Skin of body (tissue), 3 donors: ENCODE measurements at places on chromosomes 6 and 20.

- DNase-seq, result no peak
Measured at GRCh38 chr6:149472241-149472640, 12.6 kb downstream of the ZC3H12D start.

- peak; percentile 19 for DNase-seq
Measured at GRCh38 chr6:154638369-154638768, 94.8 kb upstream of the SCAF8 start.

DNA sequence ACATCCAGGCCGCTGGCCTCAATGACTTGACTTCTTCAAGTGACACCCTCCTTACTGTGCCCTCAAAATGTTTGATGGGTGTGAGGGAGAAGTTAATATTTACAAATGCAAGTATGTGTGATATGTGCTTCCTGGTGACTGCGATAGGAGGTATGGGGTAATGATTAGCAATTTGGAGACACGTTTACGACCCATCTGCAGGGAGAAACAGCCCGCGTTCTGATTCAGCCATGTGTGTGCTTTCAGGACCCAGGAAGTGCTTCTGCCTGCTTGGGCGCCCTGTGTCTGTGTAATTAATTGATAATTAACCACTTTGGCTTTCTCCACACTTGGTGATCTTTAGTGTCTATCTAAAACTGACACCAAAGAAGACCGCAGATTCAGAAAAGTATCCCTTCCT is 25.0 kb downstream of the SIRPA start:
- no peak for DNase-seq

DNA sequence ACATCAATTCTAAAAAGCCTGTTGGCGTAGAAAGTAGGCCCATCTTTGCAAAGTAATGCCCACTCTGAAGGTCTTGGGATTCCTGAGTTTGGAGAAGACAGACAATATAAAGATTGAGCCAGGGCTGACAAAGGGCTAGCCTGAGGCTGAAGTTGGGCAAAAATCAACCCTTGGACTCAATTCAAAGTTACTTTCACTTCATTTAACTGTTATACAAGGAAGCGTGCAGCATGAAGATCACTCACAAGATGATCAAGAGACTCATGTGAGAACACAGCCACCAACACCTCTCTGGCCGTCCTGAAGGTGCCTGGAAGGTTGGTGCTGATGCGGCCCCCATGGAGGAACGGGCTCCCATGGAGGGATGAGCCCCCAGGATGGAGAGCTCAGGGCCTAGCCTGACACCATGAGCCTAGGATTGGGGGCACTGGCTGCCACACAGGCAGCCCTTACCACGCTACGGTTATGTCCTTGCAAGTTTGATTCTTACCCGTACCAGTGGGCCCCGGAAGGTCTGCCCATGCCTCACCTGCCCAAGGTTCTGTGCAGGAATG is 26.6 kb downstream of the FOXC1 start:
- DNase-seq, result no peak

- peak; percentile 91 for DNase-seq
Measured at GRCh38 chr6:165308926-165309731, at the start of gene C6orf118. C6orf118 (minus strand) TSS chr6:165309605; CDS start chr6:165309586, 19 bp downstream.

- DNase-seq, result no peak
Measured at GRCh38 chr6:43105538-43106222, 29.6 kb downstream of the PTK7 start.

- DNase-seq, result no peak
Measured at GRCh38 chr6:34315780-34316179, 67.0 kb upstream of the SMIM29 start.

DNA sequence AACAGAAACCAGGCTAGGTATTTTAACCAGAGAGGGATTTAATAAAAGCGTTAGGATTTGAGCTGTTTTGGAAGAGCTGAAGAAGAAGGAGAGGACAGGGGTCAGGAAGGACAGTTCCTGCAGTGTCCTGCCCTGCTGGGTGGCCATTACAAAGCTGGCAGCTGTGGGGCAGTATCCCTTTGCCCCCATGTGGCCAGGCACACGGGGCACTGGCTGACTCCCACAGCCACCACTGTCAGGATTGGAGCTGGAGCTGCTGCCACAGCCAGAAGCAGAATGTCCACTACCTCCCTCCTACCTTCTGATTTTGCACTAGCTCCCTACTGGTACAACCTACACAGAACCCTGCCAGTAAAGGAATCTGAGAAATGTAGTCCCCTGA is 46.5 kb downstream of the SLC22A3 start:
- no peak for DNase-seq

GRCh38 chr20:10177326-10177725 is 41.3 kb upstream of the SNAP25 start:
- no peak for DNase-seq

GRCh38 chr6:84026721-84027164 is 6.8 kb upstream of the MRAP2 start:
- DNase-seq, result no peak

GRCh38 chr6:167293590-167294091 is 2.5 kb downstream of the UNC93A start:
- no peak for DNase-seq

- DNase-seq, result no peak
Measured at GRCh38 chr6:33961691-33962090, 157.9 kb upstream of the MLN start.

GRCh38 chr6:121764493-121764892 is 329.0 kb downstream of the GJA1 start:
- DNase-seq, result no peak

DNA sequence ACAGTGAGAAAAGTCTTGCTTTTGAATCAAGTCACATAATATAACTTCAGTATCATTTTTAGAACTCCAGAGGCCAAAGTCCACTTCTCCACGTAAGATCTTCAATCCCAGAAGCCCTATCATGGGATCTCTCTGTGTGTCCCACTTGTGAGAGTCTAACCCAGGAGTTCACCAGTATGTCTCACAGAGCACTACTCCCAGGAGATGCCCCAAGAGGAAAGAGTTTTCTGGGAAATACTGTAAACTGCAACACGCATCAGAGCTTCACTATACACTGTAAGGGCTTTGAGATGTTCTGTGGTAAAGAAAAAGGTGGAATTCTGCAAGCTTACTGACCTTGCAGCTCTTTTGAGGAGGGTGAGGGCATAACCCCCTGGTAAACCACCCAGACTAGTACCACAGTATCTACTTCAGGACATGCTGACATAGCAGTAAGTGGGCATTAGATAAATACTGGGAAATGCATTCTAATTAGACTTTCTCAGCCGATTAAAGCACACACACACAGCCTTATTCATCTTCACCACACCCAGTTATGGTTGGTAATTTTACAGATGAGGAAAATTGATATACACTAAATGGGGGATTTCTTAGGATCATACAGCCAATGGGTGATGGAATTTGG is 12.3 kb downstream of the DCBLD1 start:
- DNase-seq, result no peak

- DNase-seq, result no peak
Measured at GRCh38 chr6:1208876-1209275, 103.0 kb upstream of the FOXQ1 start.

- no peak for DNase-seq
Measured at GRCh38 chr20:35952480-35953386, 1.6 kb downstream of the SCAND1 start.

DNA sequence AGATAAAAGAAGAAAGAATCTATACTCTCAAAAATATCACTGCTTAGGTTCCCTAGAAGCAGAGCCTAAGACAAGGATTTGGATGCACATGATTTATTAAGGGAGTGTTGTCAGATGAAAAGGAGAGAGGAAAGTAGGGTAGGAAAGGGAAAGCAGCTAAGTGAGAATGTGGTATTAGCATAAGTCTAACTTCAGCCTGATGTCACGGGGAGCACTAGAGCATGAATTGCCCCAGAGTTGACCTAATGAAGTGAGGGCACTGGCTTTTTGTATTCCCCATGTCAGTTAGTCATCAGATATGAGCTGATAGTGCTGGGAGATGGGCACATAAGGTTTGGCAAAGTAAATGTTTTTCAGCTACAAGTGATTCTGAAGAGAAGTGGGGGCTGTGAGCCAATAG is 129.0 kb upstream of the THEMIS start:
- DNase-seq, result no peak

DNA sequence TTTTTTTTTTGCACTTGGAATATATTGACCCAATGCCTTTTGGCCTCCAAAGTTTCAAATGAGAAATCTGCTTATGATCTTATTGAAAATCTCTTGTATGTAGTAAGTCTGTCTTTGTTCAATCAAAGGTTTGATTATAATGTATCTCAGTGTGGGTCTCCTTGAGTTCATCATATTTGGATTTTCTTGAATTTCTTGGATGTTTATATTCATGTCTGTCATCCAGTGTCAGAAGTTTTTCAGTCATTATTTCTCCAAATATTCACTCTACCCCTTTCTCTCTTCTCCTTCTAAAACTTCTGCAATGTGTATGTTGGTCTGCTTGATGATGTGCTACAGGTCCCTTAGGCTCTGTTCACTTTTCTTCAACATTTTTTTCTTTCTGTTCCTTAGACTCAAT is 95.9 kb upstream of the PTPRK start:
- no peak for DNase-seq

DNA sequence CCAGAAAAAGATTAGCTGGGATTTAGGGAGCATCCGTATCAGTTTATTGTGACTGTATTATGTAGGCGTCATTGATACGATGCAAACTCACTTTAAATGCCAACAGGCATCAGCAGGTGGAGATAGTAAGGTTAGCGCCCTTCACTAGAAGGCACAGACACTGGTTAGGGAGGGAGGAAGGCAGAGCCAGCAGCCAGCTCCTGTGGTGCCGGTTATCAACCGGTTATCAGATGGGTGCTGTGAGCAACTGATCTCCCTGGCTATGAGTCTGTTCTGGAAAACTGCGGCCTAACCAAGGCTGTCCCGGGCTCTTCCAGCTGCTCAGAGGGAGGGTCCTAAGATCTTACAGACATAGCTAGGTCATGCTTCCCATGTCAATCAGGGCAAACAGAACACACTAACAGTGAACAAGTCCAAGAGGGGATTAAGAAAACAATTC is 47.5 kb upstream of the CD93 start:
- DNase-seq, result no peak

DNA sequence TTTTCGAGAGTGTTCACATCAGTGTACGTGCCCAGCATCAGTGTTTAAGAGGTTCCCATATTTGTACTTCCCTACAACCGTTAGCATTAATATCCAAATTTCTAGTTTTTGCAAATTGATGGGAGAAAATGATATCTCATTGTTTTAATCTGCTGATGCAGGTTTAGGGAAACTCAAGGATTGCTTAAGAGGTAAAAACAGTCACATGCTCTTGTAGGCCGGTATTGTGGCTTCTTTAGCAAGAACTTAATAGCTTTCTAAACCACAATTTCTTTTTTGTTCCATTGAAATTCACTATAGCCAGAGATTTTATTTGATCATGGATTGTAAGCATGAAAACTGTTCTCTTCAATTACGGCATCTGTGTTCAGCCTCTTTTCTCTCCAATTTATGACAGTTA is 29.5 kb downstream of the BEND6 start:
- DNase-seq, result no peak

DNA sequence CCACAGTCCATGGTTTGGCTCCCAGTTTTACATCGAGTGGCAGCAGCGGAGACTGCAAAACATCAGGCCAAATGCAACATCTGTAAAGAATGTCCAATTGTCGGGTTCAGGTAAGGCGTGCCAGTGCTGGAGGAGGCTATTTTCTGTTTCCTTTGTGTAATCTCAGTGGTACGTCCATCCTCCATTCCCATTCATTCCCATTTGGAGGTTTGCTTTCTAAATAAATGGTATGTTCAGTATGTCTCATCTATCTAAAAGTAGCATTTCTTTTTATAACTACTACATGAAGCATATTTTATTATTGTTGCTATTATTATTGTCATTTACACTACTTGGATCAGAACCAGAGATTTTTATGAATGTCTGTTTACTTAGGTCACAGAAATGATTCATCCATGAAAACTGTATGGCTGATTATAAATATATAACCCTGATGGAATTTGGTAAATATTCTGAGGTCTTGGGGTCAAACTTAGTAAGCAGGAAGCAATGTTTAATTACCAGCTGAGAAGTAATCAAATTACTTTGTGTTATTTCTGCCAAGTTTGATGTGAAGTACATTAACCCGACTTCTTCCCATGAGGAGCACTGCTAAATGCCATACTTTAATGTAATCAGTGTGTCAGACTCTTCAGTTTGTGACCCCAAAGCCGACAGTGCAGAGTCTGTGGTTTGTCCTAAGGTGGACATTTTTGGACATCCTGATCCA is 512.9 kb downstream of the UTRN start:
- no peak for DNase-seq

DNA sequence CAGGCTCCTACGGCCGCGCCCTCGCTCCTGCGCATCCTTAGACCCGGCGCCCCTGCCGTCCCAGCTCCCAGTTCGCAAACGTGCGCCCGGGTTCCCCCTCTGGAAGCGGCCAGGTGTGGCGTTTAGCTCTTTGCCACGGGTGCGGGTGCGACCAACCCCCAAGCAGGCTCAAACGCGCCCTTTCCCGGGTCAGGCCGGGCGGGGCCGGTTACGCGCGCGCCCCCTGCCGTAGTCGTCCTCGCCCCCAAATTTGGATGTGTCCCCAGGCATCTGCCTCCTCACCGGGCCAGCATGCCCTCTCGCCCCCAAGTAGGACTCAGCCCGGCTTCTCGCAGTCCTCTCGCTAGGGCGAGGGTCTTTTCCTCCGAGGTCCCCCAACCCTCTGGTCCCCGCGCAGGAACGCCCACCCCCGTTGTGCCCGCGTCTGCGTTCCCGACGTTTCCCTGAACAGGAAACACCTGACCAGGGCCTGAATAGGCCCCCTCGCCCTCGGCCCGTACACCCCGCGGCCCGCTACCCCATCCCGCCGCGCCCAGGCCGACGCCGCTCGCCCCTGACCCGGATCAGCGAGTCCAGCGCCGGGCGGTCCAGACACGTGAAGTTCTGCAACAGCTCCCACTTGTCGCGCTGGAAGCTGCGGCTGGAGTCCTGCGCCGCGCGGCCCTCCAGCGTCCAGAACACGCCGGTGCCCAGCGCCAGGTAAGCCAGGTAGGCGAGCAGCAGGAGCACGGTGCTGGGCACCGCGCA is 520 bp downstream of the KCNK17 start:
- DNase-seq, result no peak

DNA sequence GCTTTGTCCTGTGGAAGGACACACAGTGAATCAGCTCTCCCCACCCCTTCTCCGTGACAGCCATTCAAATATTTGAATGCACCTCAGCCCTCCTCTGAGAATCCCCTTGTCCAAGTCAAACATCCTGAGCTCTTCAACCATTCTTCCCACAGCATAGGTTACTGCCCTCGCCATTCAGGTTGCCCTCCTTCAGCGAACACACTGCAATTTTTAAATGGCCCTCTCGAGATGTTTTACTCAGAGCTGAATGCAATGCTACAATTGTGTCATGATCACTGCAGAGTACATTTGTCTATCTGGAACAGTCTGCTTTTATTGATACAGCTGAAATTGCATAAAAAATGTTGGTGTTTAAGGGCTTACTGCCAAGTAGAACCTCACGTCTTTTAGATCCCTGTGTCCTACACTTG is 48.9 kb downstream of the SLC2A12 start:
- DNase-seq, result no peak

DNA sequence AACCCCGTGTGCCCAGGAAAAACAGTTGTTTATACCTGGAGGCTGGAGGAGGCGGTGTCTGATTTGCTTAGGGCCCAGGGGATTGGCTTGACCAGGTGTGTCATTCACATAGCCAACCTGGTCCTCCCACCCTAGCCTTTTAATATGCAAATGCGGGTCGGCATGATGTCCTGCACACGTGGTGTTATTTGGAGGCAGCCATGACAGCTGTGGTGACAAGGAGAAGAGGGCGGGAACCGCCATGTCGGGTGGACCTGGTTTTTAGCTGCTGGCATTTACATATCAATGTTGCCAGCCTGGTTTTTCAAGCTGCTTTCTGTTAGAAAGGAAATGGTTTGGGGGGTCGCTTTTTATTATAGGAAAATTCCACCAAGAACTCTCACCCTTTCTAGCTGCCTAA is 291.4 kb upstream of the QKI start:
- no peak for DNase-seq

- DNase-seq, result no peak
Measured at GRCh38 chr20:56409521-56409920, 2.5 kb upstream of the CASS4 start.
